Mesendoderm (in vitro differentiated cells): ENCODE measurements at places on chromosomes 1 and 21.

- DNase-seq: no peak
Measured at GRCh38 chr21:46017148-46017547, 35.6 kb downstream of the COL6A1 start.

DNA sequence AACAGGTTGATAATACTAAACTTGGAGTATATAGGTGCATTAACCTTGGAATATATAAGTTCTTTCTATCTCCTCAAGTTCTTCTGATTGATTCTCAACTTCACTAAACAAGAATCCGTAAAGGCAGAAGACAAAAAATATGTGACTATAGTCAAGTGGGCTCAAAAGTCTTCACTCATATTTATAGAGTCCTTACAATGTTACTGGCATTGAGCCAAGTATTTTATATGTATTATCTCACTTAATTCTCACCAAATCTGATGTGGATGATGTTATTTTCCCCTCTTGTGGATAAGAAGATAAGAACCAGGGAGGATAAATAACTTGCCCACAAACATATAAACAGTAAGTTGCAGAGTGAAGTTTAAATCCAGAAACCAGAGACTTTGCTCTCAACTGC lies 486.9 kb downstream of the LRRIQ3 start:
- no peak for DNase-seq

GRCh38 chr21:17828223-17828622 lies 9.1 kb upstream of the C21orf91 start:
- no peak for DNase-seq

- DNase-seq: no peak
Measured at GRCh38 chr1:44911026-44911425, 68.0 kb upstream of the PTCH2 start.

DNA sequence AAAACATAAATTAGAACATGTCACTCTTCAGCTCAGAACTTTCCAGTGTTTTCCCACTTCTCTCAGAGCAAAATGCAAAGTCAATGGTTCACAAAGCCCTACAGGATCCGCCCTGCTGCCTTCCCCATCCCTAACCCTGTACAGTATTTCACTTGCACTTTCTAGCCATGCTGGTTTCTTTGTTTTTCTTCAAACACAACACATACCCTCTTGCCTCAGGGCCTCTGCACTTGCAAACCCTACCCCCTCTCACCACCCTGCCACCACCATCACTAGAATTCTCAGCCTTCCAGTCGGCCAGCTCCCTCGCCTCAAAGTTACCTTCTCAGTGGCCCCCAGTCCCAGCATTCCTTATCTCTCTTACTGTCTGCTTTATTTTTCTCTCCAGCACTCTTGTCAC lies 17.6 kb downstream of the TEX35 start:
- no peak for DNase-seq

DNA sequence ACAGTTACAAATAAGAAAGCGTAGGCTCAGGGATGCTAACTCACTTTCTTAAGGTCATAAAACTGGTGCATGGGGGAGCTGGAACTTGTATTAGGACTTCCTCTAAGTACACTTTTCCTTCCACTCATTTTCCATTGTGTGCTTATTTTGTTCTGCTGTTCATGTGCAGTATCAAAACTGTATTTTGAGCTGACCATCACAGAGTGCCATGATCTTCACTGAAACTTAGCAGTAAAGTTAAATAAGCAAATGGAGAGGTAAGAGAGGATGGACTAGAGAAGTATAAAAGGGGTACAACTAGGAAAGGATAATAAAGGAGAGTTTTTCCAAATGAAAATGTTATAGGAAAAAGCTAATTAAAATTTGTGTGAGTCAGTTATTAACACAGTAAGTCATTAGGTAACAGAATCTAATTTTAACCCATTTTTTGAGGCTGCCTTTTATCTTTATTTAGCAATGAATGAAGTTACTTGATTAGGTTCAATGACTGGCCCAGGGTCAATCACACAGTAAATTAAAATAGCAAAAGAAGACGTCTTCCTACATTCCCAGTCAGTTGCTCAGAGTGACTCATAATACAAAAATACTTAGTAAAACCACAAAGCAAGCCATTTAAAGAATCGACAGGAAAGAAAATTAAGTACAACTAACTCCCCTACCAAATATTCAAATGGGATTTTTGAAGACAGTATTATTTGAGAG lies 165.8 kb upstream of the C1orf105 start:
- DNase-seq: peak; percentile 14

- DNase-seq: peak; percentile 52
Measured at GRCh38 chr1:170664828-170665612, 1.1 kb downstream of the PRRX1 start.

DNA sequence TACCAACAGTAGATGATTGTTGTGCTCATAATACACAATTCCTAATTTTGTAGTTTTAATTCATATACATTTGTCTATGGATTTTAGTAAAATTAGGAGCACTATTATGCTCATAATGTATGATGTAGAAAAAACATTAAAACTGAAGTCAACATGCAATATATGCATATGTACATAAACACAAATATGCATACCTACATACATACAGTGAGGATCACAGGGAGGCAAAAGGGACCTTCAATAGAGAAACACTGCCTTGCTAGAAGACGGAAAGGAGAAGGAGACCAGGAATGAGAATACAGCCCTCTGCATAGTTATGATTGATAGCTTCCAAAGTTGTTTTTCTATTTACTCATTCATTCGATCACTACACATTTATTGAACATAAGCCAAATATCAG lies 606.5 kb downstream of the LMO4 start:
- DNase-seq: no peak
